ENCODE measurements at places on chromosomes 12 and 14.

GRCh38 chr14:89294872-89295271 is 122.2 kb downstream of the FOXN3 start:
- DNase-seq = no peak

DNA sequence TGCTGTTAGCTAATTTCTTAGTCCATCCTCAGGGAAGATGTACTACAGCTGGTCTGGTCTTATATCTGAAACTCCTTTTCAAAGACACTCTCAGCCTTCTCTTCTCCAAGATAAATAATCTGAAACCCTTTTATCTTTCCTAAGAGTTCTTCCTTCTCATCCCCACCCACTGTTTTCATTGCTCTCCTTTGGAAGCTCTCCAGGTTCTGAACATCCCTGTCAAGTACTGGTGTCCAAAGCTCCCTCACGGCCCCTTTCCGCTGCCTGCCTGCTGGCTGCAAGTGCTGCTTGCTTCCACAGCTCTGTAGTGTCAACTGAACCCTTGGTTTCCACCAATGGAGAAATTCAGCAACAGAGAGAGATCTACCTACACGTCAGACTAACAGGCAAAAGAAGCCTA is 6.6 kb upstream of the SLC6A13 start:
- DNase-seq = no peak

DNA sequence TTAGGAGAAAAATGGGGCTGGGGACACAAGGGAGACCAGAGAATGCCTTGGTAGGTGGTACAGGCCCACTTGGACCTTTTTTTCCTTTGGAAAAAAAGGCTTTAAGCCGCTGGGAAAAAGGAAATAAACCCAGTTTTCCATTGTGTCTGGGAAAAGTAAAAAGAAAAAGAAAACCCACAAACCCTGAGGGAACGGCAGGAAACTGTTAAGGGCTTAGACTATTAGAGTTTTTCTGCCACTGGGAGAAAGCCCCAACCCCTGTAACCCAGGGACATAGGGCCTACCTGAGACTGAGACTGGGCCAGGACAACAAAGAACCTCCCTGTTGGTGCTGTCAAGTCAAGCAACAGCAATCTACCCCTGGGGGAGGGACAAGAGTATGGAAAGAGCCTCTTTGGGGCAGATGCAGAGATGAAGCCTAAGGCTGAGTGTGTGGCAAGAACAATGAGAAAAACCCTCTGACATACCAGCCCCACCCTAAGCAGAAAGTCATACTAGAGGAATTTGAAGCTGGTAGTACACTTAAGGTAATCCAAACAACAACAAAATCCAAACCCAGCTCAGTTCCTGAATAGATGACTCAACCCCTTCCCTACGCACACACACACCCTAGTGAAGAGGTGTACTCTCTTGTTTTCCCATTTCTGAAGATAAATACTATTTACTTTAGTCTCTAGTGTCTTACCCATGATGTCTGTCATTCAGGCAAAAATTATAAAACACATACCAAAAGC is 22.8 kb downstream of the ATF1 start:
- DNase-seq = peak; percentile 85

- DNase-seq = no peak
Measured at GRCh38 chr14:91336093-91336450, 81.5 kb downstream of the CCDC88C start.

GRCh38 chr12:83140135-83140534 is 453.4 kb downstream of the TMTC2 start:
- no peak for DNase-seq

GRCh38 chr14:102593061-102593824 is 794 bp downstream of the RCOR1 start:
- DNase-seq = peak; percentile 78

DNA sequence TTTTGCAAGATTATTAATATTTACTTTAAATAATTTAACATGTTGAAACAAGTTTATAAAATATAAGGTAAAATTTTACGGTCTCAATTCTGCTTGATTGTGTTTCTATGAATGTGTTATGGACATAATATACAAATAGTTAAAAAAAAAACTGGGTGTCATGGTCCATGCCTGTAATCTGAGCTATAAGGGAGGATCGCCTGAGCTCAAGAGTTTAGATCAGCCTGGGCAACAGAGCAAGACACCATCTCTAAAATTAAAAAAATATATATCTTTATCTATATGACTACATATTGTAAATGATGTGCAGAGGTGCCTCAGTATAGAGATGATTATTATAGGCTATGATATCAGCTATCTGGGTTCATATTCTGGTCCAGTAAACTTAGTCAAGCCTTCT is 9.9 kb downstream of the PAPOLA start:
- no peak for DNase-seq

- no peak for DNase-seq
Measured at GRCh38 chr12:119373001-119373400, 38.5 kb downstream of the CCDC60 start.

DNA sequence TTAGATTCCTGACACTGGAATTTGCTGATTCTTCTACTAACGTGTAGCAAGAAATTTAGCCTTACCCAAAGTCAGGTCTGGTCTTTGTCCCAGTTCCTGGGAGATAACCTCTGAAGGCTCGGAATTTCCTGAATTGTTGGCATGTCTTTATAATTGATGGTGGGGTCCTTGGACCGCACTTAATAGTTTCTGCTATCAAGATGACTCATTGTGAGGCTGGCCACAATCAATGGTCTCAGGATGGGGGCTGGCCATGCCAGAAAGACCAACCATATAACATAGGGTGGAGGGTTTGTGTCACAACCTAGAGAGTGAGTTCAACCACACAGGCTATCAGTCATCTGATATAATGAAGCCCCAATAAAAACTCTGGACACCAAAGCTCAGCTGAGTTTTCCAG is 259.7 kb downstream of the DAD1 start:
- DNase-seq = no peak

GRCh38 chr12:117037289-117038022 is 61.8 kb downstream of the TESC start:
- no peak for DNase-seq

DNA sequence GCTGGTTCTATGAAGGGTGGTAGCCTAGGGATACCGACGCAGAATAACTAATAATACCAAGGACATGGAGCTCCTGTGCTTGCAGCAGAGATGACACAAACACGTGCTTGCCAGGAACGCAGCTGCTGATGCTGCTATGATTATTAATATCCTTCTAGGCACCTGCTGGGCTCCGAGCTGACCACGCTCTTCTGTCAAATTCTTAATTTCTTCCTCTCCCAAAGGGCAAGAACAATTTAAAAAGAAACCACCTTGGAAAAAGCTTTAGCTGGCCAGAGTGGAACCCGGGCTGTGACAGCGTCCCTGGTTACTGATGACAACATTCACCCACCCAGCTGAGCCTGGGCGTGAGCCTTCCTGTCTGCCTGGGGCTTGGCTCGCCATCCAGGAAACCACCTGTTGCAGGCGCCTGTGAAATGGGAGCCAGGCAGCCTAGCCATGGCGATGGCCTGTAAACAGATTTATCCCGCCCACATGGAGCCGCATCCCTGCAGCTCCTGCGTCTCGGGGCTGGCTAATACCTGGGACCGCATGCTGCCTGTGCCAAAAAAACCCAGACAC is 28.8 kb downstream of the CLMN start:
- no peak for DNase-seq

GRCh38 chr12:13178568-13179210 is 17.8 kb upstream of the EMP1 start:
- no peak for DNase-seq

GRCh38 chr12:25262389-25263074 is 11.8 kb upstream of the KRAS start:
- no peak for DNase-seq

GRCh38 chr14:96390965-96391292 is 999 bp upstream of the AK7 start:
- no peak for DNase-seq

GRCh38 chr12:80754274-80754673 is 37.6 kb downstream of the MYF5 start:
- no peak for DNase-seq

- peak; percentile 63 for DNase-seq
Measured at GRCh38 chr12:15278816-15279658, 43.3 kb upstream of the PTPRO start.

DNA sequence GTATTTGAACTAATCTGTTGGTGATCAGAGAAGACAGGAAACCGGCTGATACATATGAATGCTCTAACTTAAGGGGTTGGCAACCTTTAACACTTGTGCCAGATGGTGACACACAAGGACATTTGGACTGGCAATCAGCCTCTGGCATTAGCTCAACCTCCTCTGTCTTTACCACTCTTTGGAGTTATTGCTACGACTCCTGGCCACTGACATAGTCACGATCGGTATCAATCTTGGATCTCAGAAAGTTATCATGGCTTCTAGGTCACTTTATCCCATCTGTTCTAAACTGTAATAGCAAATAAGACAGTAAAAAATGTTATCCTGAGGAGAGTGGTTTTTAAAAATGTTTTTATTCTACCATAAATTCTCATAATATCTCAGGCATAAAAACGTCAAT is 575.2 kb upstream of the MDGA2 start:
- DNase-seq = no peak

- DNase-seq = no peak
Measured at GRCh38 chr12:125003021-125003420, 9.6 kb downstream of the BRI3BP start.

GRCh38 chr14:98114122-98114895 is 1157.7 kb downstream of the BCL11B start:
- no peak for DNase-seq

GRCh38 chr14:66401449-66402095 is 84.6 kb upstream of the CCDC196 start:
- no peak for DNase-seq

- DNase-seq = no peak
Measured at GRCh38 chr12:50751948-50752721, 11.8 kb upstream of the ATF1 start.

- no peak for DNase-seq
Measured at GRCh38 chr12:39464976-39465695, 22.2 kb upstream of the KIF21A start.

GRCh38 chr12:19171731-19172130 is 42.2 kb downstream of the PLEKHA5 start:
- no peak for DNase-seq

DNA sequence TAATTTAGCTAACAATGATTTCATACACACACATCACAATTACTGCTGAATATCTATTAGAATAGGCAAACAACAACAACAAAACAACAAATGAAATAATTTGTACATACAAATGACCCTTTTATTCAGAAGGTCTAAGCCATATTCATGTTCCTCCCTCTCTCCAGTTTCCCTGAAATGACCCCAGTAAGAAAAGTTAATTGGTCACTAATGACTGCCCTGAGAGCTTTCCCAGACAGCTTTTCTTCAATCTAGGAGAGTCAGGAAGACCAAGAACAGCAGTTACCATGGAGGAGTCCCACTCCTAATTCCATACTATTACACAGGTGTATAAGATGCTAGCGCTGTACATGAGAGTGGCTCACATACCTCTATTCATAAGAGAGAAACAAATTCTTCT is 121.2 kb upstream of the GRIP1 start:
- no peak for DNase-seq

- DNase-seq = no peak
Measured at GRCh38 chr14:60812987-60813386, 78.4 kb downstream of the MNAT1 start.

DNA sequence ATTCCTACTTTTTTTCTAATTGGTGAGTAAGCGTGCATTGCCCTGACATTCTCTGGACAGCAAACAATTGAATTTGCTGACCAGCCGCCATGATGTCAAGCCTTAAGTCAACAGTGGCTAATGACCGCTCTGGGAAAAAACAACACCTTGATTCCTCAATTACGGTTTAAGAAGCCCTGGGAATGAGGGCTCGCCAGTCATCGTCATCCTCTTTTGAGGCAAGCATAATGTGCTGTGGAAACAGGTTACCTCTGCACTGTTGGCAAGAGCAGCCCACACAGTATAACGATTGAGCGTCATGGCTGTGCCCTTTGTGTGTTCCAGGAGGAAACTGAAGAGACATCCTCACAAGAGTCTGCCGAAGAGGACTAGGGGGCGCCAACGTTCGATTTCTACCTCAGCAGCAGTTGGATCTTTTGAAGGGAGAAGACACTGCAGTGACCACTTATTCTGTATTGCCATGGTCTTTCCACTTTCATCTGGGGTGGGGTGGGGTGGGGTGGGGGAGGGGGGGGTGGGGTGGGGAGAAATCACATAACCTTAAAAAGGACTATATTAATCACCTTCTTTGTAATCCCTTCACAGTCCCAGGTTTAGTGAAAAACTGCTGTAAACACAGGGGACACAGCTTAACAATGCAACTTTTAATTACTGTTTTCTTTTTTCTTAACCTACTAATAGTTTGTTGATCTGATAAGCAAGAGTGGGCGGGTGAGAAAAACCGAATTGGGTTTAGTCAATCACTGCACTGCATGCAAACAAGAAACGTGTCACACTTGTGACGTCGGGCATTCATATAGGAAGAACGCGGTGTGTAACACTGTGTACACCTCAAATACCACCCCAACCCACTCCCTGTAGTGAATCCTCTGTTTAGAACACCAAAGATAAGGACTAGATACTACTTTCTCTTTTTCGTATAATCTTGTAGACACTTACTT is 138.9 kb downstream of the HMGA2 start:
- DNase-seq = no peak

DNA sequence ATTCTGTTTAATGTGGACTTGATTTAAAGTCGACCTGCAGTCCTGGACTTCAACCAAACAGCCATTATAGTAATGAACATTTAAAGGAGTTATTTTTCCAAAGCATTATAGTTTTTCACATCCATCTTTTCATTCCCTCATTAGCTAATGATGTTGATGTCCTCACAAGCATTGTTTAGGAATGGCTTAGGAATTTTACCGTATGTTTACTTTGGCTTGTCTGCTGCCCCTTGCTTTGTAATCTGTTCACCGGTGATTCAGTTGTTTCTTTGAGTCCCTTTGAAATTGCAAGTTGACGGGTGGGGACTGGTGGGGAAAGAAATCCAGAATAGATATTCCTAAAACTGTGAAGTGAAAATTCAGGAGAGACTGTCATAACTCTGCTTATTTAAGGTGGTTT is 25.4 kb downstream of the PRKCH start:
- DNase-seq = no peak

DNA sequence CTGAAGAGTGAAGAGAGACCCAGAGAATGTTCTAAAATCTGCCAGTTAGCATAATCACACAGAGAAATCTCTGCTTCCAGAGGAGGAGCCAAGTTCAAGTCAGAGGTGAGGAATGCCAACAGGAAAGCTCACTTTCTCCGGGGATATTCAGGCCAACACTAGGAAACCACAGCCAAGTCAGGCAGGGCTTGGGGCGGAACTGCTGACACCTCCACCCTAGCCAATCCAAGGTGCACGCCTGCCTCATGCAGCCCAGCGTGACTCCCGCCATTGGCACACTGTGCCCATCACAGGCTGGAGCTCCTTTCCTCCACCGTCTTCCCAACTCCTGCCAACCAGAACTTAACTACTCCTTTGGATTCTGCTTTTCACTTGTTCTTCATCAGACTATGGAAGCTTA is 374.3 kb upstream of the CCDC196 start:
- peak; percentile 27 for DNase-seq
